ENCODE measurements at places on chromosomes 7 and 10.

DNA sequence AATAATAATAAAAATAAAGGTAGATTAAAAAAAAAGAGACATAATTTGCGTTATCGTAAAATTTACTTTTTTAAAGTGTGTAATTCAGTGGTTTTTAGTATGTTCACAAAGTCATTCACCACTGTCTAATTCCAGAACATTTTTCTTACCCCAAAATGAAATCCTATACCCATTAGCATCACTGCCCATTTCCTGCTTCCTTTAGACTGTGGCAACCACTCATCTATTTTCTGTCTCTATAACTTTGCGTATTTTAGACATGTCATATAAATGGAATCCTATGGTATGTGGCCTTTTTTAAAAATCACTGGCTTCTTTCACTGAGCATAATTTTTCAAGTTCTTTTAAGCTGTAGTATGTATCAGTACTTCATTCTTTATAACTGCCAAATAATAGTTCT lies 53.6 kb downstream of the KAT6B start:
- no peak for DNase-seq

DNA sequence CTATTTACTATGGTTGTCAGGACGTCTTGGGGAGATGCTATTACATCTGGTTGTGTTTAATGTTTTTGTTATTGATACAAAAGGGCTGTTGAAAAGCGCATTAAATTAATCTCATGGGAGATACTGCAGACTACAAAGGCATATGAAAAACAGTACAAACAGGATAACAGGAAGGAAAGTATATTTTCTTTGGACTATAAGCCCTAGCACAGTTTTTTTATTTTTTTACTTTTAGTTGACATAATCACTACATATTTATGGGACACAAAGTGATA lies 341.3 kb downstream of the ARL4A start:
- DNase-seq, result no peak

GRCh38 chr10:75245354-75246250 lies 9.8 kb upstream of the COMTD1 start:
- no peak for DNase-seq

DNA sequence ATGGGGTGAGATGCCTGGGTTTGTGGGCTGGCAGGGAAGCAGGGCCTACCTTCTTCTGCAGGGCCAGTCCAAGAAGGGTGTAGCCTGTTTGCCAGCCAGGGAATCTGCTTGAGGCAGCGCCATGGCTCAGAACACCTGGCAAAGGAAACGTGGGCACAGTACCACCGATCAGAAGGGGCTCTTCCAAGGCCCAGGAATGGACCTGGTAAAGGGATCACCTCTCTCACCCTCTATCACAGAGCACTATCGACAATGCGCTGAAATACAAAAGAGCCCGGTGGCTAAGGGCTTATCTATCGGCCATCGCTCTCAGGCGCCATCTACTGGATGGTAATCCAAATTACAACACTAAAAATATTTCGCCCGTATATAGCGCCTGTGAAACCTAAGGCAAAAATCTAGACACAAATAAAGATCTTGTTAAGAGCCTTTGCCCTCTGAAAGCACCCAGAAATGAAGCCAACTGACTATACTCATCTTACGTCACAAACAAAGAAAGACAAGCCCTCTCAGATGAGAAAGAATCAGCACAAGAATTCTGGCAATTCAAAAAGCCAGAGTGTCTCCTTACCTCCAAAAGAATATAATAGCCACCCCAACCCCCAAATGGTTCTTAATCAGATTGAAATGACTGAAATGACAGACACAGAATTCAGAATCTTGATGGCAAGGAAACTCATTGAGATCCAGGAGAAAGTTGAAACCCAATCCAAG lies 217.8 kb upstream of the HPS1 start:
- DNase-seq, result peak; percentile 33

GRCh38 chr10:87775766-87776165 lies 42.3 kb downstream of the ATAD1 start:
- no peak for DNase-seq

DNA sequence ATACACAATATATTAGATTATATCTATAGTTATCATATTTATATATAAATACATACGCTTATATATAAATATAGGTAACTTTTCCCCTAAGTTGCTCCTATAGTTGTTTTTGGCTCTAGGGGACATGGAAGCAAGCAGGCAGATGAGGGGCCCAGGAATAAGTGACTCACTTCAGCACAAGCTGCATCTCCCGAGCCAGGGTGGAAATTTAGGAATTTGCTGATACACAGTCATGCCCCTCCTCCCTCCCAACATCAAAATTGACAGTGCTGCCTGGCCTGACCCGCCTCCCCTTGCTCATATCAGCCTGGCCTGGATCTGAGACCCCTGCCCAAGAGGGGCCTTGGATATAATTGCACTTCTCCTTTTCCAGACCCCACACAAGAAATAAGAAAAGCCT lies 33.8 kb downstream of the MKI67 start:
- no peak for DNase-seq

- DNase-seq, result no peak
Observed at GRCh38 chr7:7099584-7100014, 82.7 kb upstream of the C1GALT1 start.

GRCh38 chr10:132300582-132300981 lies 7.2 kb downstream of the STK32C start:
- DNase-seq, result no peak

DNA sequence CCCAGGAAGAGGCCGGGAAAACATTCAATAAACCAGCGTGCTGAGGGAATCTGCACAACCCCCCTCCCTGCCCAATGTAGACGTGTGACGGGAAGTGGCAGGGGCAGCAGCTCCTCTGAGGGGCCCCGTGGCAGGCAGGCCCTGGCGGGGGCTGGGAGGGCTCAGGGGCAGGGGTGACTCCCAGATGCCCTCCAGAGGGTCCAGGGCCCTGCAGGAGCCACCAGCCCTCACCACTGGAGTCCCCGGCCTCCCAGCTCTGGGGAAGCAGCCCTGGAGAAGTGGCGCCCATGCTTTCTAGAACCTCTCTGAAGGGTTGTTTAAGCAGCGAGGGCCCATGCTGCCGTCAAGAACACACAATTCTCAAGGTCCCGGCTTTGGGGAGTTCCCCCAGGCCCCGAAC lies 8.4 kb upstream of the GPER1 start:
- no peak for DNase-seq
